ENCODE measurements at places on chromosomes 12 and 14.

- no peak for DNase-seq
These were observed 196.2 kb downstream of the CACNA1C start for GRCh38 chr12:2248901-2249381.

- DNase-seq: no peak
These were observed 3.2 kb upstream of the C12orf42 start for GRCh38 chr12:103498990-103499389.

GRCh38 chr12:5432011-5432400 lies at the start of gene NTF3:
NTF3 (plus strand) TSS chr12:5432108; CDS start chr12:5432325, 217 bp downstream.
- DNase-seq: peak; percentile 80

DNA sequence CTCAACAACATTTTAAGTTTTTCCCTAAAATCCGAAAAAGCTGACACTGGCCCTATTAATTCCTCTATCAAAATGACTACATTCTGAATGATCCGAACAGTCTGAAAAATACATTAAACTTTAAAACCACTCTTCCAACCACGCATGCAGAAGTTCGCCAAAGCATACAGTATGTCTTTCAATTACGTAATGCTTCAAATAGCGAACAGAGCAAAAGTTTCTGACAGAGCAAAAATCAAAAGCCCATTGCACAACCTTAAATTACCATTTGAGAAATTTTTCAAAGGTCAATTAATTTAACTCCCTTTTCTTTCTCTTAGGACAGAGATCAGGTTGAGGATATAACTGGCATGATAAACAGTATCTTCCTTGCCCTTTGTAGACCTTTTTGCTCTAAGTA lies 33.2 kb downstream of the LRIG3 start:
- DNase-seq: no peak

- no peak for DNase-seq
These were observed 125.6 kb downstream of the PIWIL1 start for GRCh38 chr12:130463275-130463658.

GRCh38 chr12:38601949-38602348 lies 285.4 kb downstream of the ALG10B start:
- DNase-seq: no peak

DNA sequence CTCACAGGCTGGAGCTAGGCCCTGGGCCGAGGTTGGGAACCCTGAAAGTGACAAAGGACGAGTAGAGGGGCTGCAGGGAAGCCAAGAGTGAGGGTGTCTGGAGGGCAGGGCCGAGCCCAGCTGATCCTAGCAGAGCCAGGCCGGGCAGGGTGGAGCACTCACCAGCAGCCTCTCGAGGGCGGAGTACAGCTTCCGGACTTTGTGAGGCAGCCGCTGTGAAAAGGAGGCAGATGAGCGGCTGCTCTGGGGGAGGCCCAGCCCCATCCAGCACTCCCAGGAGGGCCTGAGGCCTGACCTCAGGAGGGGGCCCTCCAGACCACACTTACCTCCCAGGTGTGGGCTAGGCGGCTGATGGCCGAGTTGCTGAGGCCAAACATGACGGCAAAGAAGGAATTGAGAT lies 14.7 kb upstream of the ENDOU start:
- no peak for DNase-seq

GRCh38 chr12:47591361-47591791 lies 114.5 kb downstream of the RPAP3 start:
- DNase-seq: peak; percentile 54

GRCh38 chr14:59755409-59756135 lies 115.0 kb downstream of the RTN1 start:
- DNase-seq: no peak

- peak; percentile 29 for DNase-seq
These were observed 54.4 kb downstream of the SLC38A4 start for GRCh38 chr12:46771268-46771827.

- no peak for DNase-seq
These were observed 205.2 kb downstream of the SLC41A2 start for GRCh38 chr12:104752881-104753280.

DNA sequence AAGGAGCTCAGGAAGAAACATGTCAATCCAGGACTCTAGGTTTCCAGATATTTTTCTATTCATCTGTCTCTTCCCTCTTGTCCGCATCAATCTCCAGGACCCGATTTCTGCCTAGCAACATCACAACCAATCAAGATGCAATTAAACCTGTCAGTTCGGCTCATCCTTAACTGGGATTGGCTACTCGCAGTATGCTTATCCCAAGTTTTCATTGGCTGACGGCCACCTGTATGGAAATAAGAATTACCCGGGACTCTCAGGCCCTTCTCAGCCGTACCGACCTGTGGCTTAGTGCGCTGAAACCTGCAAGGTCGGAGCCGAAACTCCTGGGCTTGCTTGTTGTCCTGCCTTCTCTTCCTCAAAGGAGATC lies 20.4 kb upstream of the ATP5MC2 start:
- peak; percentile 84 for DNase-seq

GRCh38 chr12:3627336-3627735 lies 125.6 kb downstream of the CRACR2A start:
- DNase-seq: no peak

DNA sequence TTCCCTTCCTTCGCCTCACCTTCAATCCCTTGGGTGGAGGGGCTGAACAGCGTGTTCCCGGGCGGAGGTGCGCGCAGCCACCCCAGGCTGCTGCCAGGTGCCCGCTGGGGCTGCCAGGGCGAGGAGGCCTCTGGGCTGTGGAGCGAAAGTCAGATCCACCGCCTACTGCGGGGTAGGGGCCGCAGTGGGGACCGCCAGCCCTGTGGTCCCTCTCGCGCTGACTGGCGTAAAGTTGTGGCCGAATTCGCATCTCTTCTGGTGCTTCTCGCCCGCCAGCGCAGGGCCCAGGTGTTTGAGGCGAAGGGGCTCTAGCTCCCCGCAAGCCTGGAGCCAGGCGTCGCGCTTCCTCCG lies 6.9 kb upstream of the HOXC4 start:
- DNase-seq: no peak

DNA sequence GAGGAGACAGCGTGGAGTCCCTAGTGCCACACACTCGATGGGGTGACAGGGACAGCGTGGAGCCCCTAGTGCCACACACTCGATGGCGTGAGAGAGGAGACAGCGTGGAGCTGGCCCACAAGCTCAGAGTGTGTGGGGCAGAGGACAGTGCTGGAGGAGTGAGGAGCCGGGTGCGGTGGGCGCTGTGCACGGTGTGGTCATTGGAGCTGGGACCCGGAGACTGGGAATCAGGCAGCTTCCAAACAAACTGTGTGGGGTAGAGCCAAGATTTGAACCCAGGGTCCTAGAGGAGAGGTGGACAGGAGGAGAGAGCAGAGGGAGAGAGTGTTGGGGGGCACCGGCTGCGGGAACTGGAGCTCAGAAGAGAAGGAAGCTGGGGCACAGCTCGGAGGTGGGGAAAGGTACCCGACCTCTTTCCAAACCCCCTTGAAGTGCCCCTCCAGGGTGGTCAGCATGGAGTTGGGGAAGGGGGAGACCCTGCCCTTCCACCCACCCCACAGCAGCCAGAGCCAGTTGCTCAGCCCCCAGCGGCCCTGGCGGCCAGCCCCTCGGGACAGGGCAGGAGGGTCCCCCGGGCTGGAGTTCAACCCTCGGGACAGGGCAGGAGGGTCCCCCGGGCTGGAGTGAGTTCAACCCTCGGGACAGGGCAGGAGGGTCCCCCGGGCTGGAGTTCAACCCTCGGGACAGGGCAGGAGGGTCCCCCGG lies 91.0 kb downstream of the NOC4L start:
- no peak for DNase-seq

GRCh38 chr14:42002141-42002540 lies 395.5 kb downstream of the LRFN5 start:
- no peak for DNase-seq

- DNase-seq: no peak
These were observed 26.1 kb downstream of the FGD6 start for GRCh38 chr12:95191060-95191696.

DNA sequence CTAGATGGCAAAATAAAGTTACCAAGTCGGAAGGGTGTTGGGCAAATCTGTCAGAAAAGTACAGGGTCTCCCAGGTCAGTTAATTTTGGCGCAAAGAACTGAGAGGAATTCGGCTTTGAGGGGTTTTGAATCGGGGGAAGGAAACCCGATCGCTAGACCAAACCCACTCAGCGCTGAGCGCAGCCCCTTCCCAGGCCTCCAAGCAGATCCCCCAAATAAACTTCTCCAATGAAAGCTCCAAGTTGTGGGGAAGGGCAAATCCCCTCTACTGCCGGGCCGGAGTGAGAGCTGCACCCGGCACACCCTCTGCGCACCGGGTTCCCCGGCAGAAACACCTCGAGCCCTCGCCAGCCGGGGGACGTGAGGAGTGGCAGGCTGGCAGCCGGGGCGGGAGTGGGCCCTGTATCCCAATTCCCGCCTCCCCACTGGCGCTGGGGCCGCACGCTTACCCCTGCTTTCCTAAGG lies 441 bp downstream of the E2F7 start:
- no peak for DNase-seq

GRCh38 chr12:3129301-3130056 lies 52.3 kb downstream of the TSPAN9 start:
- DNase-seq: no peak

DNA sequence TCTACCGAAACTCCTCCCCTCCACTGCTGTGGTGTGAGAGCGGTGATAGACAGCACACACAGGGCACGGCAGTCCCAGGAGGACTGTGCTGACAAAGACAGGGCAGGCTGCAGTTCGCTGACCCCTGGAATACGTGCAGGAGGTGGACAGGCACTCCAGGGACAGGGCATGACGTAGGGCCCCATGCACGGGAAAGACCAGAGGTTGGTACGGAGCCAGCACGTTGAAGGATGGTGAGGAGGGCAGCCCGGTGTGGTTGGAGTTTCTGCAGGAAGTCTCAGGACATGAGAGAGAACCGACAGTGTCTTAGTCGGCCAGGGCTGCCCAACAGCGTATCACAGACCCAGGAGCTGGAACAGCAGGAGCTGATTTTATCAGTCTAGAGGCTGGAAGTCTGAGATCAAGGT lies 254.2 kb upstream of the FKBP4 start:
- DNase-seq: no peak

DNA sequence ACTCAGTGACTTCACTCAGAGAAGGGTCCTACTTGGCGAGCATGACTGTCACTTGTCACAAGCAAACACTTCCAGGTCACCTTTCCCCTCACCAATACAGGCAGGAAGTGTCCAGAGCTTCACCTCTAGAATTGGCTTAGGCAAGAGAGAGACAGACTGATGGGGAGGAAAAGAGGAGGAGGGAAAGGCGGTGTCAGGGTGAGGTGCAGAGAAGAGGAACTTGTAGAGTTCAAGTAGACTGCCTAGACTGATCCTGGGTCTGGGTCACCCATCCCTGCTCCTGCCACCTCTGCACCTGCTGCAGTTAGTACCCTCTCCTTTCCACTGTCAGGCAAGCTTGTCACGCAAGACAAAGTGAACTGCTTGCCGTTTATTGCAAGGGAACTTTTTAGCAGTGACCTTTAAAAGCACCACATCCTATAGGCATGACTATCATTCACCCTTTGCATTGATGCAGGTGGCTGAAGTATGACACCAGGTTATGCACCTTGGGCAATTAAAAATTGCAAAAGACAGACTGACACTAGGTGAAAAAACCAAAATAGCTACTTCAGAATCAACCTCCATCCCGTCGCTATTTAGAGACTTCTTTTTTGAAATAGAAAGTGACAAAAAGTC lies 292.4 kb downstream of the SYT1 start:
- no peak for DNase-seq

DNA sequence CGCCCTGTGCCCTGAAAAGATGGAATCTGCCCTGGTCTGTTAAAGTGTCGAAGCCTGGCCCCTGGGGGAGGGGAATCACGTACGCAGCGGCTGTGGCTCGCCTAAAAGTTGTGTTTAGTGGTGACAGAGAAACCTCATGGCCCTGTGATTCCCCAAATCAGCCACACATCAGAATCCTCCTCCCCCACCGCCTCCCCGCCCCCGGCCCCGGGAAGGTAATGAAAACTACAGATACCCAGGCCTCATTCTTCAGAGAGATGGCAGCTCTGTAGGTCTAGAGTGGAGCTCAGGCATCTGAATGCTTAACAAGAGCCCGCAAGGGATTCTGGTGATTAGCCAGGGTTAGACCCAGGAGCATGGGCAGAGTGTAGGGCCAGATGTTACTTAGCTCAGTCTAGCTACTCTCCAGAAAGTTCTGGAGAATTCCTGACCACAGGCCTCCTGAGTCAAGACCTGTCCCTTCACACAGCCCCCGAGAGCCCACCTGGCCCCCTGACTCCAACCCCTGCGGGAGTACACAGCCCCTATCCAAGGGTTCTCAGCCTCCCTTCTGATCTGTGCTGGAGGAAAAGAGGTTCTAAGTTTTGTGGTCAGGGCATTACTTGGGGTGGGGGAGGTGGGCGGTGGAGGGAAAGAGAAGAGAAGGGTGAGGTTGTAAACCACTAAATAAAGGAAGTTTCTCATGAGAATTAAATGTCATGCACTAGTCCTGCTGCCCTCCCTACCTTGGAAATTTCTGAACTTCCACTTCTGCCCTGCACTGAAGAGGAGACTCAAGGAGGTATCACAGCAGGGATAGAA lies 114.8 kb downstream of the PLXNC1 start:
- DNase-seq: no peak

GRCh38 chr12:23049180-23049579 lies 424.2 kb downstream of the ETNK1 start:
- no peak for DNase-seq

DNA sequence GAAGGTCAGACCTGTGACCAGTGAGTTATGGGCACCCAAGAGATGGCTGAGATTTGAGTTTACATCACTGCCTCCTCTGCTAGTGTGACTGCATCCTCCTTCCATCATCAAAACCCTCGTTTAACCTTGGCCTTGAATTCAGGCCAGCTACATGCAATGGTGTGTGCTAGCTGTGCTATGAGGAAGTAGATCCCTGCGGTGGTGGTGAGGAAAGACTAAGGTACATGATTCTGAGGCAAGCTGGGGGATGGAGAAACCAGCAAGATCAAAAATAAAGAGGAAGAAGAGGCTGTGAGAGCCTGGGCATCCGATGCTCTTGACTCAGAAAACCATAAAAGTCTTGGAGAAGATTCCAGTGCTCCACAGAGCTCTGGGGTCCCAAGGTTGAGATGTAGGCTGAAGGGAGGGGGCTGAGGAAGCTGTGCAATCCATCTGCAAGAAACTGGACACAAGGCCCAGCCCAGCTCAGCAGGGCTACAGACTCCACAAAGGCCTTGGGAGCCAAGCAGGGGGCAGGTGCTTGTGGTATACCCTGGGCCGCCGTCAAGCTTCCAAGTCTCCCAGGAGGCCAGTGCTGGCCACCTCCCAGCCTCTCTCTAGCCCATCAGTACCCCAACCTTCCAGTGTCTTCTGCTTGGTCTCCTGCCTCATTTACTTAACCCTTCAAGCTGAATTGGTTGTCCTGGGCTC lies 774.8 kb downstream of the VRK1 start:
- DNase-seq: no peak

DNA sequence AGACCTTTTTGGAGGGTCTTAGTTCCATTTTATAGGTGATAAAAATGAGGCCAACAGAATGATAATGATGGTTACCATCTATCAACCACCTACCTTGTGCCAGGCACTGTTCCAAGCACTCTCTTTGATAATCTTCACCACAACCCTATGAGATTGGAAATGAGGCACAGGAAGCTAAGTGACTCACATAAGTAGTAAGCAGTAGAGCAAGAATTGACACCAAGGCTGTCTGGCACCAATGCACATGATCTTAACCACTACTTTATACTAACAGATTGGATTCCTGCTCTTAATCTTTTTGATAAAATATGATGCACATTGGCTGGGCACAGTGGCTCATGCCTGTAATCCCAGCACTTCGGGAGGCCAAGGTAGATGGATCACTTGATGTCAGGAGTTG lies 91.4 kb downstream of the DRAM1 start:
- no peak for DNase-seq

GRCh38 chr12:74514098-74514872 lies 23.4 kb upstream of the ATXN7L3B start:
- no peak for DNase-seq
